Neural crest cell (in vitro differentiated cells): ENCODE measurements at places on chromosomes 4 and X. TPM values are rescaled to one million over a fixed set of nuclear protein-coding genes. Genes with fewer than 3 reads are reported as not detected.

GRCh38 chrX:10519761-10520160 lies 100.6 kb downstream of the MID1 start:
- DNase-seq: no peak

GRCh38 chr4:83851261-83852084 lies 315.6 kb downstream of the GPAT3 start:
- peak; percentile 15 for DNase-seq

Gene RBMXL3
- not detected in 2 replicates for total RNA-seq

DNA sequence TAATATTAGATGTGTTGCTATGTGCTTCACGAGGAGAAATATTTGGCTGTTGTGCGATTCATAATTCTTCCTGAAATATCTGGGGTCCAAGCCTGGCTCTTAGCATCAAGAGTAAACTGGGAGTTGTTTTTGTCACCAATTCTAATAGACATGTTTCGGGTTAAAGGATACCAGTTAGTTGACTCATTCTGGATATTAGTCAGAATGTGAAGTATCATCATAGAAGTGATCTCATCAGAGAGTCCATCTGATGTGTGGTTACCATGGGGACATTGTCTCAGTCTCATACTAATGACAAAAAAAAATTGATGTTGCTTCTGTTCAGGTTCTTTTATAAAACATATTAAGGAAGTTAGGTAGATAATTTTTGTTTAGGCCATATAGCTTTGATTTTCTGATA lies 57.2 kb upstream of the MTMR1 start:
- no peak for DNase-seq

Gene ZFP92
- 0.23 and 0.39 TPM in 2 replicates for total RNA-seq

Gene FUNDC2
- total RNA-seq: 105 and 115 TPM in 2 replicates

DNA sequence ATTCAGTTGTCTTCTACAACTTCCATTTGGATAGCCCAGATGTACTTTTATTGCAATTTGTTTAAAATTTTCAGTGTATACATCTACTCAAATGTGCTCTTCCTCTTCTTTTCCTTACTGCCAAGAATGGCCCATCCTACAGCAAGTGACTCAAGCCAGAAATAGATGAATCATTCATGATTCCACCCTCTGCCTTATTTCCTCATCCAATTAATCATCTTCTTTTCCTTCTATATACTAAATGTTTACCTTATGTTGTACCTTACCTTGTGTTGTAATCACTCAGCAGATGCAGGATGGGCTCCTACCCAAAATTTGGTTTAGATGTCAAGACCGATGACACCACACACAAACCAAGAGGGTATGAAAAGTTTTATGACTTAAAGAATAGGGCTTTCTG lies 437.8 kb downstream of the GRXCR1 start:
- DNase-seq: no peak

Gene ATP1B4
- not detected in 2 replicates for total RNA-seq

- DNase-seq: no peak
These were observed 31.4 kb downstream of the CPE start for GRCh38 chr4:165410214-165410613.

Gene PAGE4
- total RNA-seq: not detected in 2 replicates

Gene GAGE12F
- total RNA-seq: not detected in 2 replicates

- no peak for DNase-seq
These were observed 35.4 kb downstream of the DCHS2 start for GRCh38 chr4:154456240-154456639.

DNA sequence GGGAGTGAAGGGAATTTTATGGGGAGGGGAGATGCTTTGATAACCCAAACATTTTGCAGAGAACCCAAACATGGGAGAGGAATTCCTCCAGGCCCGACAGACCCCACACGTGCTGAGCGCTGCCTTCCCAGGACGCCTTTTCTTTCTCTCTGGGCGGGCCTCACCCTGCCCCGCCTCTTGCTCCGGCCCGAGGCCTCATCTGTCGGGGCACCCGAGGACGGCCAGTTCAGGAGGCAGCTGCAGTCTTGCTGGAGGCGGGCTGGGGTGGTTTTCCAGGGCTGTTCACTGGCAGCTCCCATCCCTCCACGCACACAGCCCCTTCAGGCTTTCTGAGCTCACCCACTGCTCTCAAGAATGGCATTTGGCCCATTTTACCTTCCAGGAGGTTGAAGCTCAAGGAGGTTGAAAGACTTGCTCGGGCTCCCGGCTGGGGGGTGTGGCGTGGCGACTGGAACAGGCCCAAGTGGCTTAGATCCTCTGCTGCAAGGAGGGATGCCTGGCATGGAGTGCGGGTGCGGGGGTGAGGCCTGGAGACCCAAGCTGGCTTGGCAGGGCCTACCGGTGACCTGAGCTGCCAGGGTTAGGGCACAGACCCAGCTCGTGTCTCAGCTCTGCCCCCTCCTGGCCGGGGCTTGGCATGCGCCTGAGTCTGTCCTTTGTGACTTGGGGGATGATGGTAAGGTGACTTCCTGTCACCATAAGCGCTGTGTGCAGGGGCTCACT lies 99.2 kb downstream of the PSAPL1 start:
- DNase-seq: peak; percentile 79

DNA sequence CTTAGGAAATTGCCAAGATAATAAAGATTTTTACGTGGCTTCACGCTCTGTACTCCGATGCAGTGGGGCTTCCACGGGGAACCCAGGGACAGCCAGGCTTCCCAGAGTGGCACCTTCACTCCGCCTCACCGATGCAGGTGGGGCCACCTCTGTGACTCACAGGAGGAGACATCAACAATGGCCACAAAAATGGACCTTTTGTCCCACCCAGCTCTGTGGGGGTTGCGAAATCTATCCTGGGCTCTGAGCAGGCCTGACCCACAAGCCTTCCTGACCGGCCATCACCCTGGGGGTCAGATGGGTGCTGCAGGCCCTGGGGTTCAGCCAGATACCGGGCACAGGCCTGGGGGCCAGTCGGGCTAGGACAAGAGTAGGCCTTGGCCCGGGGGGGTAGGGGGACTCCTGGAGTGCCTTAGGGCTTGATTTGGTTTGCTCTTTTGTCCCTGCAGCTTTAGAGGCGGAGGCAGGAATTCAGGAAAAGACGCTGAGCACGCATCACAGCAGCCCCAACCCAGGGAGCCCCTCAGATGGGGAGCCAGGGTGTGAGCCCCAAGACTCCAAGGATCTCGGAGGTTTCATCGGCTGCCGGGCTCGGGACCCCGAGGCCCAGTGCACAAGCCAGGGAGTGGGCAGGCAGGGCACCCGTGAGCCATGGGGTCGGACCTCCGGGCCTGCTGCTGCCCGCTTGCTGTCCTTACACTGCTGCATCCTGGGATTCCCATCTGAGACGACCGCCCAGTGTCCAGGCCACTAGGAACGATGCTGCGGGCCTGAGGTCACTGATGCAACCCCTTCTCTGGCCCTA lies 136.5 kb upstream of the NKX1-1 start:
- no peak for DNase-seq

Gene CBR4
- 36.0 and 37.0 TPM in 2 replicates for total RNA-seq

DNA sequence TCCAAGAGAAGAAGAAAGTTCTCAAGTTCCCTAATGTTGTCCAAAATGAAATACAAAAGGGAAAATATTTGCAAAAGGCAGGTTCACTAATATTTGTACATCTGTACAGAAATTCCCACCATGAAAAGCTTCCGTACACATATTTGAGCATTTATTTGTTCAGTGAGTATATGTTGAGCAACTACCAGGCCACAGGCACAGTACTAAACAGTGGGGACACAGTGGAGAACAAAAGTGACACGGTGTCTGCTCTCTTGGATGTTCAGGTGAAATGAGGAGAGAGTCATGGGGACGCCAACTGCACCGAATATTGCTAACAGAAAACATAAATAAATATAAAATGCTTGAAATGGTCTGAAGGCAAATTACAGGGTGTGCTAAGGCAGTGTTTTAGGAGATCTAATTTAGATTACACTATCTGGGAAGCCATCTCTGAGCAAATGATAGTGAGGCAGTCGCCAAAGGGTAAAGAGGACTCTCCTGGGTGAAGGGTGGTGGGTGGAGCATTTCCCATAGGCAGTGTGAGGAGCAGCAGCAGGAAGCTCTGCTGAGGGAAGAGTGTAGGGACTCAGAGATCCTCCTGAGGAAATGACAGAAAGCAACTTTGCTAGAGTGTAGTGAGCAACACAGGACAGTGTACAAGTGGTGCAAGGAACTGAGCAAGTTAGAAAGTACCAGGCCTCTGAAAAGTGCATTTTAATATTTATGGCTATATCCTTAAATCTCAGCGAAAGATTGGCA lies 375.2 kb downstream of the GALNTL6 start:
- DNase-seq: no peak

GRCh38 chrX:40055495-40055894 lies 42.3 kb downstream of the BCOR start:
- DNase-seq: no peak

DNA sequence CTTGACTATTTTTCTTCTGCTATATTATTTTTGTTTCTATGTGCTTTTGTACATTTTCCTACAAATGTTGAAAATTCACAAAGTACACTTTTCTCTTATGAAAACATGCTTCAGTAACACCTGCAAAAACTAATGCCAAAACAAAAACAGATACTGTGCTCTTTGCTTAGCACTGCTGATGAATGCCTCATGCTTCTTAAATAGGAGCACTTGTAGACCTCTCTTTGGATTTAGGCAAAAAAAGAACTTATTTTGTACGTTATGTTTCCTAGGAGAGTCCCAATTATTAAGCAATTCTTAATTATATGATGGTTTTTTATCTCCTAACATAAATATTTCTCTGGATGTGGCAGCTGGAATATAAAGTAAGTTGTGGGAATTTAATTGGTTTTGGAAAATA lies 285.0 kb upstream of the ARSJ start:
- no peak for DNase-seq

GRCh38 chr4:153790500-153790865 lies 1.6 kb upstream of the SFRP2 start:
- no peak for DNase-seq

Gene SSX4B
- total RNA-seq: not detected in 2 replicates

- no peak for DNase-seq
These were observed 8.3 kb upstream of the CD40LG start for GRCh38 chrX:136639506-136640176.

- no peak for DNase-seq
These were observed 3.3 kb upstream of the NKX3-2 start for GRCh38 chr4:13547485-13548041.

Gene TBC1D9
- total RNA-seq: 15.9 and 16.1 TPM in 2 replicates

GRCh38 chrX:86455495-86455894 lies 307.2 kb downstream of the DACH2 start:
- no peak for DNase-seq
